NCI-H345 (cell line): ENCODE measurements at places on chromosomes 5 and 9.

DNA sequence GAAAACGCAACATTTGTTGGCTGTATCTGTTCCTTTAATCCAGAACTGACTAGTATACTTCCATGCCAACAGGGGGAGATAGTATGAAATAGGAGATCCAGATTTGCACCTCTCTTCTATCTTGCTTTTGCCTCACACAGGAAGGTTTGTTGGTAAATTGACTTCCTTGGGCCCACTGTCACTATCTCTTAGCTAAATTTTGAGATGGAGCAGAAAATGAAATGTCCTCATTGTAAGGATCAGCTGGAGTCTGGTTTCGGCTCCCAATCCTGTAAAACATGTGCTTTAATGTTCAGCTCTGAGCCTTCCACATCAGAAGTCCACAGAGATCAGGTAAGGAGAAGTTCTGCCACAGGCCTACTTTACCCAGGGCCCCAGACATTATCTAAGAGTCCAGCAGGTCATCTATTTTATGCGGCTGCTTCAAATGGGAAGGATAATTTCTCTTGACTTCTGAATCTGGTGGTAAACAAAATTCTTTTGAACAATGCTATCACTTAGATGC lies 176.8 kb downstream of the FER start:
- DNase-seq, result no peak

GRCh38 chr5:167964529-167964928 lies 326.9 kb upstream of the WWC1 start:
- DNase-seq, result no peak

DNA sequence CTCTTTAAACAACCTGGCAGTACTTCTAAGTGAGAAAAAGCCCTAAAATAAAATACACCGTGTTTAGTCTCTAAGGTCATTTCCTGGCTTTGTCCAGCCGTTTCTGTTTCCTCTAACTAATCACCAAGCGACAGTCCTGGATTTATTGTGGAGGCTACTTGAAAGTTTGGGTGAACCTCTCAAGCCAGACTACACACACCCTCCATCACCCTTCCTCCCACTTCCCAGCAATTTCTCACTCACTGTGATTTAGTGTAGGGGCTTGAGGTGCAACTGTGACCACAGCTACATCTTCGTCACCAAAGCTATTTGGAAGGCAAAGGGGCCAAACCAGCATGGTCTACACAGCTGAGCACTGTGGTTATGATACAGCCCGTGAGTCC lies 240.0 kb upstream of the SLC24A2 start:
- DNase-seq, result no peak

- no peak for DNase-seq
Observed at GRCh38 chr5:37926732-37927131, 86.9 kb upstream of the GDNF start.

- peak; percentile 91 for DNase-seq
Observed at GRCh38 chr9:135087489-135087792, at the start of gene OLFM1. OLFM1 (plus strand) TSS chr9:135087668; CDS start chr9:135087990, 322 bp downstream.

DNA sequence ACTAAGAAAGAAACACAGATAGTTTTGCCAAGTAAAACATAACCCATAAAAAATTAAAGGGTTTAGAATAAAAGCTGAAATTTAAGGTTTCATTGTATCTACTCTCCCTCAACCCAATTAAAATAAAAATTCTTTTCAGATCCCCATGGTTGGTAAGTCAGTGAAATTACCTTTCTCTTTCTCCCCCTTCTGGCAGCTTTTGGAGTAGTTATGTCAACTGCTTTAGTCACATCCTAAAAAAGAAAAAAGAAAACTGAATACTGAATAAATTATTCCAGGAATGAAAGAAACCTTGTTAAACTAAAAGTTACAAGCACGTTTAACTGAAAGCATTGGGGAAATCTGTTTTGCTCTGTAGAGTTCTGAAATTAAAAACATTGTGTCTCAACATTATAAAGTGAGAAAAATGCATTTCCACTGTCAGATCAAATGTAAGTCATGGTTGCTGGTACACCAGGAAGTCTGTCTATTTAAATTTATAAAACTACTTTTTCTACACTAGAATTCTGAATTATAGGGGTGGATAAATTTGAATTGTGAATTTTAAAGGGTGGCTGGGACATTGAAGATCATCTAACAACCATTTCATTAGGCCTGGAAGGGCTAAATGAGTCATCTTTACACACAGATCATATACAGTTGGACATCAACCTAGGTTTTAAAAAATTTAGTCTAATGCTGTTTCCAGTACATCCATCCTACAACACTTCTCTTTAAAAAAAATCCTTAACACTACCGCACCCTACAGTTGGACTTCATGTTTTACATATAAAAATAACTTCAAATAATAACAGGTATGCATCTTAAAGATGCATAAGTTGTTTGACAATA lies 24.7 kb downstream of the PSIP1 start:
- DNase-seq, result no peak

DNA sequence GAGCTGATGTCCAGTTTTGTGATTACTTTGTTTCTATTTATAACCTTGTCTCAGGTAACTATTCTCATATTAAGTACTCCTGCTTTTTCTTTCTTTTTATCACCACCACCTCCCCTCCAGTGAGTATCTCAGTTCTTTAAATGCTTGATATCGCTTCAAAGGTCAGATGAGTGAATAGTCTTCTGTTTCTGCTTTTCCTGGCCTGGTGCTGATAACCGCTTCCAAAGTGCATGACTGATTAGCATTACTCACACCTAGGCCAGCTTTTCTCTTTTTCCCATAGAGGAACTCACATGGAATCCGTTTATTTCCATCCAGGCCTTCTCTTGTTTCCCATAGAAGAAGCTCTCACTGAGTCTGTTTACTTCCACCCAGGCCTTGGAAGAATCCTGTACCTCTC lies 3.2 kb downstream of the SLC36A1 start:
- DNase-seq, result no peak

- DNase-seq, result no peak
Observed at GRCh38 chr5:76690037-76690679, 25.8 kb upstream of the F2R start.

- no peak for DNase-seq
Observed at GRCh38 chr5:149004559-149004958, 58.3 kb downstream of the SH3TC2 start.

DNA sequence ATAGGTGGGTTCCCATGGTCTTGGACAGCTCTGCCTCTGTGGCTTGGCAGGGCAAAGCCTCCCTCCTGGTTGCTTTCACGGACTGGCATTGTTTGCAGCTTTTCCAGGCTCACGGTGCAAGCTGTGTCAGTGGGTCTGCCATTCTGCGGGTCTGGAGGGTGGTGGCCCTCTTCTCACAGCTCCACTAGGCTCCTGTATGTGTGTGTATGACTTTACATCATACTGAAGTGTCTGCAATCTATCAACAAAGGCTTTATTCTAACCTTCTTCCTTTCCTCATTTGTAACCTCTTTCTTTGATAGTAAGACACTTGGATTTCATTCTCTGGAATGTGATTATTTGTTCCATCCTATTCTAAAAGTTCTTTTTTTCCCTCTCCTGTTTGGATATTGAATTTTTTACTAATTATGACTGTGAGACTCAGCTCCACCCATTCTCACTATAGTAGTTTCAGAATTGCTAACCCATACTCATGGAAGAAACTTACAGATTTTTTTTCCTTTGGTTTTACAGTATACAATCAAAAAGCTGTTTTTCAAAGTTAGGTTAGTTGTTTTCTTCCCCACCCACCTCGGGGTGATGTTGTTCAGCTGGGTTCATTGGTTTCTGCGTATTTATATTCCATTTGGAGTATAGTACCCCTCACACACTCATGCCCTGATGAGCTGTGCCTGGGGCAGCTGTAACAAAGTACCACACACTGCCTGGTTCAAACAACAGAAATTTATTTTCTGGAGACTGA lies 144.6 kb upstream of the OTULINL start:
- no peak for DNase-seq

GRCh38 chr5:71695595-71695994 lies 23.5 kb upstream of the CARTPT start:
- DNase-seq, result no peak

DNA sequence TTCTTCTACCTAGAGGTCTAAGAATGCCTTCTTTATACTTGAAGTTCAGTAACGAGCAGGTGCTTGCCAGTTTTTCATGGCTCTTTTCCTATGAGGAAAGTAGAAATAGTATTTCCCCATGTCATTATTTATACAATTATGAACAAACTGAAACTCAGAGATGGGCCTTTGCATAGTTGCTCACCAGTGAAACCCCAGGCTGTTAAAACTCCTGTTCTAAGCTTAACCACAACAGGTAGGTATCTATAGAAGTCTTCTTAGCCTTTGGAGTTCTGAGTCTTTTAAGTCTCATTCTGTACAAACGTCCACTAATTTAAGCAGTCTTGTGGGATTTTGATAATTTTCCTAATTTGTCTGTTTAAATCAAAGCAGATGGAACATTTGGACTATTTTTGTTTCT lies 90.1 kb downstream of the STARD4 start:
- DNase-seq, result no peak

- DNase-seq, result no peak
Observed at GRCh38 chr5:179783128-179783527, 10.7 kb upstream of the LTC4S start.

- no peak for DNase-seq
Observed at GRCh38 chr9:89426384-89426961, 71.4 kb downstream of the SEMA4D start.

GRCh38 chr5:178328826-178329730 lies 96.5 kb upstream of the PHYKPL start:
- no peak for DNase-seq

DNA sequence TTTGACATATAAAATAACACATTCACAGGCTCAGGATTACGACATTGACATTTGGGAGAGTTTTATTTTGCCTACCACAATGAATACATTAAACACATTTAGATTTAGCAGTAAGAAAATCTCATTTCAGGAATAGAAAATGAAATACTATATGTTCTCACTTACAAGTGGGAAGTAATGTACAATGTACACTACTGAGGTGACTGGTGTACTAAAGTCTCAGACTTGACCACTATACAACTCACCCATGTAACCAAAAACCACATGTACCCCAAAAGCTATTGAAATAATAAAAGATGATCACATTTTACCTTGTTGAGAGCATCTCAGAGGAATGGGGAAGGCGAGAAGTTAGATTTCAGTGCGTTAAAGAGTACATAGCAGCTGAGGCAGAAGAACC lies 1202.4 kb upstream of the SEMA6A start:
- no peak for DNase-seq

- DNase-seq, result no peak
Observed at GRCh38 chr5:56450766-56451165, 217.6 kb upstream of the ANKRD55 start.
